ENCODE measurements at places on chromosomes 3 and 15. TPM values are rescaled to one million over a fixed set of nuclear protein-coding genes. Genes with fewer than 3 reads are reported as not detected.

Gene BCHE
- total RNA-seq, result 71.8 TPM

DNA sequence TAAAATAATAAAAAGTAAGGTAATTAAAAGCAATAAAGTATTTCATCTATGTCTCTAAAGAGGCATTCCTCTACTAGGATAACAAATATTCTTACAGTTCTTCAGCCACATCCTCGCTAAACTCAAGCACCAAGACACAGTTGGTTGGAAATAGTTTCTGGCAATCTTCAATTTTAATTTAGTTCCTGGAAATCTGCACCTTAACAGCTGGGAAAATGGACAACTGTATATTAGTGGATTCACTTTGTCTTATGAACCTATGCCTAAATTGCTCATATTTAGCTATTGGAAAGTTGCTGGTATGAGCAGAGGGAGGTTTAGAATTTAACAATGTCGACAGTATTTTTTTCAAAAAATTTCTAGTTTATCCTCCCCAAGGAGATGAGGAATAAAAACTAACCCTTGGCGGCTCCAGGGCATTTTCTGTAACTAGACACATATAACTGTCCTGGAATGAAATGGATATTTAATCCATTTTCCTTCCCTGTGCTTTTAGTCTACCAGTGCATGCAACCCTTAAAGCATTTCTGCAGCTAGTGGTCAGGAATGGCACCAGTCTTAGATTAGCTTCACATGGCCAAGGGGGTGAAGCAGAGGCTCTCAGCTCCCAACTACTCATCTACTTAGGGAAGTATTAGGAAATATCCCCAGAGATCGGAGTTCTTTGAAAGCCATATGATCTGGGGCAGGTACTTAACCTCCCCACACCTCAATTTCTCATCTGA is 290.0 kb upstream of the THBS1 start:
- DNase-seq, result no peak
- no peaks in the 10 kb centered on the region for H3K27me3 ChIP-seq
- H3K36me3 ChIP-seq, result no peaks in the 10 kb centered on the region
- no peaks in the 10 kb centered on the region for H3K4me1 ChIP-seq

DNA sequence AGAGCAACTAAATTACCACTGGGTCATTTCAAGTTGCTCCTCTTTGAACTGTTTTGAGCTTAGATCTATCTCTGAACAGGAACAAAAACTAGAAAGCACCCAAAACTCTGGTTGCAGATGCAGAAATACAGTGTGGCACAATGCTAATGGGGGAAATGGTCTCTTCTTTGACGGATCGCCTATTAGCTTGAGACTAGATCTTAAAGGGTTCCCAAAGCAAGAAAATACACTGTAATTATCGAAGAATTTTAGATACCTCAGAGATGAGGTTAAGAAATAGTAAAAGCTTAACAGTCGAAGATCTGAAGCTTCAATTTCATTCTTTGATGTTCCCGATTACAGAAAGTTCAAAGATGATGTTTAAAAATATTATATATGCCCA is 818 bp downstream of the PPP1R2 start:
- DNase-seq, result peak; percentile 55
- no peaks in the 10 kb centered on the region for H3K27me3 ChIP-seq
- H3K36me3 ChIP-seq, result no peaks in the 10 kb centered on the region
- H3K4me3 ChIP-seq, result peak overlapping the region; percentile 81

DNA sequence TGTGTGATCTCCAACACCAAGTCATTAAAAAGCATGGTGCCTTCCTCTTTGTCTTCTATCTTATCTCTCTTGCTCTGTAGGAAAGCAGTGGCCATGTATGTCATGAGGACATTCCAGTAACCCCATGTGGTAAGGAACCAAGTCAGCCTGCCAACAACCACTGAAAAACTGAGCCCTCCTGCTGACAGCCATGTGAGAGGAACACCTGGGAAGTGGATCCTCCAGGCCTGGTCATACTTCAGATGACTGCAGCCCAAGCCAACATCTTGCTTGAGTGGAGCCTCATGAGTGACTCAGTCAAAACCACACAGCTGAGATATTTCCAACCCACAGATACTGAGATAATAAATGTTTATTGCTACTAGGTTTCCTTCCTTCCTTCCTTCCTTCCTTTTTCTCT is 597.3 kb downstream of the ZIC1 start:
- H3K4me1 ChIP-seq, result no peaks in the 10 kb centered on the region
- no peaks in the 10 kb centered on the region for H3K36me3 ChIP-seq
- H3K27ac ChIP-seq, result no peak overlapping the region
- H3K4me3 ChIP-seq, result no peak overlapping the region

GRCh38 chr15:23013681-23014080 is 25.7 kb downstream of the TUBGCP5 start:
- peaks cover 100% of the 10 kb centered on the region for H3K36me3 ChIP-seq
- DNase-seq, result no peak
- no peak overlapping the region for H3K27ac ChIP-seq
- H3K27me3 ChIP-seq, result no peaks in the 10 kb centered on the region
- no peaks in the 10 kb centered on the region for H3K4me1 ChIP-seq
- no peak overlapping the region for H3K4me3 ChIP-seq

- DNase-seq, result no peak
- H3K4me3 ChIP-seq, result no peak overlapping the region
- no peaks in the 10 kb centered on the region for H3K27me3 ChIP-seq
- H3K4me1 ChIP-seq, result no peaks in the 10 kb centered on the region
- H3K36me3 ChIP-seq, result no peaks in the 10 kb centered on the region
Observed at GRCh38 chr15:53397041-53397616, 362.3 kb downstream of the WDR72 start.

DNA sequence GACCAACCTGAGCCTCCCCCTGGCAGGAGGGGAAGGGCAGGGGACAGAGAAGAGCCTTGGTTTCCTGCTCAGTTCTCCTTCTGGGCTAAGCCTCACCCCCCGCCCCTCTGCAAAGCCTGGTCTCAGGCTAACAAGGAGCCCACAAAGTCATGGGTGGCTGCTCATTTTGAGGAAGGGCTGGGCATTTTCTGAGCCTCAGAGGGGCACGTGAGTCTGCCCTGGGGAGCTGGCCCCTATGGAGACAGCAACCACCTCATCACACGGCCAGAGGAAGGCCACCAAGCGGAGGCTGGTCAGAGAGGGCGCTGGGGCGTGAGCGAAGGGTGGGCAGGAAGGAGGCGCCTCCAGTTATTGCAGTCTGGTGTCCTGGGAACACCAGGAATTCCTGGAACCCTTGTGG is 18.7 kb downstream of the ABTB1 start:
- H3K36me3 ChIP-seq, result peaks cover 3% of the 10 kb centered on the region
- H3K4me3 ChIP-seq, result no peak overlapping the region
- H3K27me3 ChIP-seq, result no peaks in the 10 kb centered on the region
- DNase-seq, result no peak
- peak overlapping the region; percentile 80 for H3K27ac ChIP-seq

DNA sequence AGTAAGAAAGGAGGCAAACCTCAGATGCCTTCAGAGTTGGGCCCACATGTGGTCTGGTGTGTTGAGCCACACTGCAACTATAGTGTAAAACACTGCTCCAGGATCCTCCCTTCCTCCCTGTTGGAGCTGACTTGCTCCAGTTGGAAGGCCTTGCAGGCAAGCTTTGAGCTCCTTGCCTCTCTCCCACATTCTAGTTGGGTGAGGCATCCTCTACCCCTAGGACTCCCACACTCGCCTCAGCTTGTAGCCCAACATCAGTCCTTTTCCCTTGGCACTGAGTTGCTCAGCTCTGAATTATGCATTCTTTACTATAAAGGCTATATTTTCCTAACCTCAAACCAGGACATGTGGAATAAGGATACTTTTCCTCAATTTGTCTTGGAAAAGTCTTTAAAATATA is 143.9 kb downstream of the NECTIN3 start:
- H3K4me3 ChIP-seq, result no peak overlapping the region
- no peaks in the 10 kb centered on the region for H3K27me3 ChIP-seq
- DNase-seq, result no peak
- no peaks in the 10 kb centered on the region for H3K36me3 ChIP-seq
- H3K27ac ChIP-seq, result no peak overlapping the region

GRCh38 chr15:31526916-31527690 is 200.5 kb downstream of the KLF13 start:
- H3K36me3 ChIP-seq, result no peaks in the 10 kb centered on the region
- no peak overlapping the region for H3K27ac ChIP-seq
- H3K4me1 ChIP-seq, result no peaks in the 10 kb centered on the region
- H3K27me3 ChIP-seq, result no peaks in the 10 kb centered on the region

- H3K4me1 ChIP-seq, result peaks cover 41% of the 10 kb centered on the region
- no peaks in the 10 kb centered on the region for H3K36me3 ChIP-seq
- H3K4me3 ChIP-seq, result no peak overlapping the region
- DNase-seq, result no peak
- H3K27me3 ChIP-seq, result no peaks in the 10 kb centered on the region
Observed at GRCh38 chr3:149382101-149382467, 4.6 kb upstream of the TM4SF1 start.

GRCh38 chr15:70318594-70319465 is 221.1 kb upstream of the TLE3 start:
- H3K27ac ChIP-seq, result peak overlapping the region; percentile 37
- peaks cover 22% of the 10 kb centered on the region for H3K4me1 ChIP-seq
- H3K36me3 ChIP-seq, result no peaks in the 10 kb centered on the region
- H3K27me3 ChIP-seq, result no peaks in the 10 kb centered on the region

DNA sequence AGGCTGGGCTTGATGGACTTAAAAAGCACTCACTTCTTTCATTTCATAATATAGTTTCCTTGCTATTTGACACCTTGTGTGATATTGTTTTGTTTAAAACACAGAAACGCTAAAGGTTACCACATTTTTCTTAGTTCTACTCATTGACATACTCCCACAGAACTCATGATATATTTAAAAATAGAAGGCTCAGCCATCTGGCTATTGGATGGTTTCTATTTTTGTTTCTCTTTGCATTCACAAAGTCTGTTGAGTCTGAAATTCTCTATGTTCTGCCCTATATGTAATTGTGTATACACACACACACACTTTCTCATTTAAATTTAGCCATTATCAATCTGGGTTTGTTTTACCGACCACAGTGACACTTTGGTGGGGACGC is 128.2 kb downstream of the SOX2 start:
- H3K36me3 ChIP-seq, result no peaks in the 10 kb centered on the region
- peak overlapping the region; percentile 19 for H3K4me3 ChIP-seq
- peak; percentile 5 for DNase-seq
- H3K27me3 ChIP-seq, result no peaks in the 10 kb centered on the region
- H3K4me1 ChIP-seq, result no peaks in the 10 kb centered on the region
- H3K27ac ChIP-seq, result no peak overlapping the region

DNA sequence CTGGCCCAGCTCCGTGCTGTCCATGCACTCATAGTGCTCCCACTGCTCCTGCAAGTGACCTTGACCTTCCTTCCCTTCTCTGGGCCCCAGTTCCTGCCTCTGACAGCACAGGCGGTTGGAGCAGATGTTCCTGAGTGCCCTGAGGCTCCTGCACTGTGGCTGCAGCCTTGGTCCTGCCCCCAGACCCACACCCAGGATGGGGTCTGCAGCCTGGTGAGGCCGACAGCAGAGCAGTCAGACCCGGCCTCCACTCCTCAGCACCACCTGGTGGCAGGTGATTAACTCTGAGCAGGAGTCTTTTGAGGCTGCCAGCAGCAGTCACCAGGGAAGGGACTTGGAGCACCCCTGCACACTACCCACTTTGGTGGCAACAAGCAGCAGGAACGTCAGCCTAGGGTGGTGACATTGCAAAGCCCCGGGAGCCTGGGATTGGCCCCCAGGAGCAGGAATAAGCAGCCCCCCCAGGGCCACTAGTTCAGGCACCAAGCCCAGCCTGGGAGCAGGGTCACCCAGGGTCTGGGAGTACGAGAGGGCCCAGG is 64.6 kb downstream of the CYP11A1 start:
- H3K4me1 ChIP-seq, result no peaks in the 10 kb centered on the region
- no peaks in the 10 kb centered on the region for H3K36me3 ChIP-seq
- no peak for DNase-seq
- H3K27ac ChIP-seq, result no peak overlapping the region

Gene CHST13
- total RNA-seq, result 0.69 TPM

DNA sequence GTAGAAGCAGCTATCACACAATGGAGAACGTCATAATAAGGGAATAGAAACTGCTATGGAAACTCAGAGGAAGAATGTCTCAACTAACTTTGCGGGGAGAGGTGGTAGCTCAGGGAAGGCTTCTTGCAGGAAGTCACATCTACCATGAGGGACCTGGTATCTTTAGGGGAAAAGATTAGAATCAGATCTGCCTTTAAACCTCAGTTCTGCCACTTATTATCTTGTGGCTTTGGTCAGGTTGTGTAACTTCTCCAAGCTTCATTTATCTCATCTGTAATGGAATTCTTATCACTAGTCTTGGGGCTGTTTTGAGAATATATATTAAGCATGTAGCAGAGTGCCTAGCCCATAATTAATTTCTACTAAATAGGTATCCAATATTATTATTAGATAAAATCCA is 46.4 kb upstream of the PRICKLE2 start:
- no peak overlapping the region for H3K27ac ChIP-seq
- H3K27me3 ChIP-seq, result no peaks in the 10 kb centered on the region
- H3K36me3 ChIP-seq, result no peaks in the 10 kb centered on the region
- peak; percentile 50 for DNase-seq
- H3K4me3 ChIP-seq, result no peak overlapping the region

DNA sequence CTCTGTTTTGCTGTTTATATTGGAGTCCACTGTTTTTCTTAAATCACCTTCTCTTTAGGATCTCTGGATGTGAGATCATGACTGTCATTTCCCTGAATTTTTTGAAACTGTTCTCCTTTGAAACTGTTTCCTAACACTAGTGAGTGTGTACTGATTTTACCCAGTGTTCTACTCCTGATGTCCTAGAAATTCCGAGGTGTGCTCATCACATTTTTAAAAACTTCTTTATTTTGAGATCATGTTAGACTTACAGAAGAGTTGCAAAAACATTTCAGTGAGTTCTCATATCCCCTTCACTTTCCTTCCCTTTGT is 292.6 kb downstream of the NFKBIZ start:
- no peaks in the 10 kb centered on the region for H3K27me3 ChIP-seq
- H3K27ac ChIP-seq, result peak overlapping the region; percentile 73
- H3K36me3 ChIP-seq, result no peaks in the 10 kb centered on the region
- no peak for DNase-seq
- H3K4me1 ChIP-seq, result peaks cover 22% of the 10 kb centered on the region

- no peak overlapping the region for H3K27ac ChIP-seq
- H3K4me3 ChIP-seq, result no peak overlapping the region
- no peaks in the 10 kb centered on the region for H3K36me3 ChIP-seq
- peaks cover 8% of the 10 kb centered on the region for H3K4me1 ChIP-seq
- no peak for DNase-seq
Observed at GRCh38 chr15:55260562-55261131, 29.0 kb downstream of the RAB27A start.

GRCh38 chr3:173138026-173138425 is 3.0 kb downstream of the SPATA16 start:
- no peak overlapping the region for H3K27ac ChIP-seq
- H3K4me1 ChIP-seq, result no peaks in the 10 kb centered on the region
- no peaks in the 10 kb centered on the region for H3K27me3 ChIP-seq
- no peak overlapping the region for H3K4me3 ChIP-seq
- DNase-seq, result no peak

Gene FAM43A
- total RNA-seq, result 42.8 TPM

DNA sequence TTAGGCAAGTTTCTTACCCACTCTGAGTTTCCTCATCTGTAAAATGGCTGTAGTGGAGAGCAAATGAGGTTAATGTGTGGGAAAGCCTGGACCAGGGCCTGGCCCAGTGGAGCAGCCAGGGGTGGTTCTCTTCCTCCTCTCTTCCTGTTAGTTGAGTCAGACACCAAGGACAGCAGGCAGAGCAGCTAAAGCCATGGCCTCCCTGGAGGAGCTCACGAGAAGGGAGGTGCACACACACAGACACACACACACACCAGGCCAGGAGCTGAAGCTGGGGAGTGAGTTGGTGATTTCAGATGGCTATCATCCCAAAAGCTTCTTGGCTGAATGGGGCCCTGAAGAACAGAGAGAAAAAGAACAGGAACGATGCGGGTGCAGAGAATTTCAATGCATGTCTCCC is 33.2 kb upstream of the TSPAN3 start:
- peaks cover 14% of the 10 kb centered on the region for H3K4me1 ChIP-seq
- no peaks in the 10 kb centered on the region for H3K27me3 ChIP-seq
- H3K4me3 ChIP-seq, result no peak overlapping the region
- no peak for DNase-seq
- H3K36me3 ChIP-seq, result no peaks in the 10 kb centered on the region
- no peak overlapping the region for H3K27ac ChIP-seq
